ENCODE measurements at places on chromosomes 1 and 21. TPM values are rescaled to one million over a fixed set of nuclear protein-coding genes. Genes with fewer than 3 reads are reported as not detected.
A peak's percentile ranks its signal among the peaks of the same experiment; 100 is the strongest.

GRCh38 chr1:163162381-163162914 is 40.3 kb downstream of the RGS5 start:
- H3K27me3 ChIP-seq = no peaks in the 10 kb centered on the region
- no peak overlapping the region for H3K4me3 ChIP-seq
- H3K36me3 ChIP-seq = no peaks in the 10 kb centered on the region

MSH4 gene
- total RNA-seq = 0.34 TPM

GRCh38 chr1:185679220-185679619 is 55.0 kb upstream of the HMCN1 start:
- H3K36me3 ChIP-seq = no peaks in the 10 kb centered on the region
- H3K4me1 ChIP-seq = no peaks in the 10 kb centered on the region
- peak; percentile 42 for DNase-seq
- no peak overlapping the region for H3K4me3 ChIP-seq

DNA sequence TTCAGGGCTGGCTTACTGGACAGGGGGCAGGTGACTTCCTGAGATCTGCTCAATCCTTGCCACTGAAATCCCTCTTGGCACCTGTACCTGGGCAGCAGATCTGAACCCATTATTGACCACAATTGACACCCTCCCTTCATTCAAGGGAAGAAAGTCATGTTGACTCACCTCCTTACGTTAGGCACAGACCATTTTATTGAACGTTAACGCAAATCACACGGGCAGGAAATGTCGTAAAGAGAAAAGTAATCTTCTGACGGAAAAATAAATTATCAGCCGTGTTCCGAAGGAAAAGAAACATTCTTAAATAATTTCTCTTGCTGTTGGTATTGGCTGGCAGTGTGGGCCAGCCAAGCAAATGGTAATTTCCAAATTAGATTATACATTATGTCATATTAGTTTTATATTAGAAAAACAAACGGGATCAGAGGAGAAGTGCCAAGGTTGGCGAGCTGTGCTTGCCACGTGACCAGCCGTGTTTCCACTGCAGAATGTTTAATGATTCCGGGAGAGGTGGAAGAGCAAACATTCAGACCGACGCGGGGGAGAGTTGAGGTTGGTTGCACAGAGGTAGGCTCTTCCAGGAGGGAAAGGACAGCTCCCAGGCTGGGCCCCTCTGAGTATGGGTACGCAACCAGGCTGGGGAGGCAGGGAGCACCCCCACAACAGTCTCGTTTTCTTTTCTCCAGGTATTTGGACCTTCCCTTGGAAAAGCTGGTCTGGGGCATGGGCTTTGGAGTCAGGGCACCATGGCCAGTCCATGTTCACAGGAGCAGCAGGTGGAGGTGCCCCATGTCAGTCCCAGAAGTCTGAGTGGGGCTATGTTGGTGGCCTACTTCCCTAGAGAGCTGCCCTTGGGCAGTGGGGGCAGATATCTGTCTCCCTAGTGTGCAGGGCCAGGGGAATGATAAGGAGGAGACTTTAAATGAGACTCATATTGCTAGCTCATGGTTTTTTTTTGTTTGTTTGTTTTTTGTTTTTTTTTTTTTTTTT is 121.1 kb downstream of the FOXD2 start:
- no peaks in the 10 kb centered on the region for H3K4me1 ChIP-seq
- no peak for DNase-seq
- H3K27ac ChIP-seq = no peak overlapping the region
- no peak overlapping the region for H3K4me3 ChIP-seq
- H3K27me3 ChIP-seq = peaks cover 20% of the 10 kb centered on the region

NHLH1 gene
- total RNA-seq = 0.70 TPM

GRCh38 chr1:182476625-182477024 is 26.7 kb downstream of the RGSL1 start:
- H3K4me3 ChIP-seq = no peak overlapping the region
- H3K36me3 ChIP-seq = no peaks in the 10 kb centered on the region
- H3K27me3 ChIP-seq = no peaks in the 10 kb centered on the region
- H3K27ac ChIP-seq = no peak overlapping the region
- DNase-seq = no peak
- H3K4me1 ChIP-seq = no peaks in the 10 kb centered on the region

BEND5 gene
- total RNA-seq = 2.7 TPM

GFI1 gene
- total RNA-seq = 0.89 TPM

DVL1 gene
- total RNA-seq = 55.0 TPM

GRCh38 chr1:175839779-175840669 is 96.6 kb upstream of the TNR start:
- no peak overlapping the region for H3K27ac ChIP-seq
- H3K27me3 ChIP-seq = no peaks in the 10 kb centered on the region
- no peak for DNase-seq
- no peaks in the 10 kb centered on the region for H3K4me1 ChIP-seq
- no peak overlapping the region for H3K4me3 ChIP-seq

Measured in astrocyte (in vitro differentiated cells and primary cell).